ENCODE measurements at places on chromosomes 11 and 22.

DNA sequence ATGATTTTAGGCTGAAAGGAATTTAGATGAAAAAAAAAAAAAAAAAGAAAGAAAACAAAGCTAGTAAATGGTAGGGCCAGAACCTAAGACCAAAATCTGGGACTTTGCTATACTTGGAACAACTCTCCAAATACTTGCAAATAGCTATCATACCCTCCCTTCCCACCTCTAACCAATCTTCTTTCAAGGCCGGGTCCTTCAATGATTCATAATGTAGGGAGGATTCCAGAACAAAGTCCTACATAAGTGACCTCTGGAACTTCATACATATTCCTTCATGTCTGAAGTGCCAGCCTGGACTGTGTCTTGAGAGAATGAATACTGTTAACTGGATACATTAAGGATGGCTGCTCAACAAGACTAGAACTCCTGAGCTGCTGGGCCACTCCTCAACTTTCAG, 9.9 kb downstream of the STK33 start:
- no peak for DNase-seq

DNA sequence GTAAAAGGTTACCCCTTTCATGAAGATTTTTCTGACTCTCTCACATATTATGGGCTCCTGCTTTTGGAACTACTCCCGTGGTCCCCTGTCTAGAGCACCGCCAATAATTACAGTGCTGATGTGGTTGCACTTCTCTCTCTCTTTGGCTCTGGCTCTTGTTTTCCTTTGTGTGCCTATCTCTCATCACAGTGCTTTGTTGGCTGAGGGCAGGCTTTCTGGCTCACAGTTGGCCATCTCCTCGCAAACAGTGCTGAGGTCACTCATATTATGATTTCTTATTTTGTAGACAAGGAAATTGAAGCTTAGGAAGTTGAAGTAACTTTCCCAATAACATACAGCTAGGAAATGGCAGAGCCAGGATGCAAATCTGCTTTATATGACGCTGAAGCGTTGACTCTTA, 192.5 kb downstream of the DDX10 start:
- no peak for DNase-seq

- DNase-seq = no peak
Measured at GRCh38 chr11:61883327-61883726, 8.0 kb downstream of the FADS3 start.

GRCh38 chr11:105177658-105178057, 38.1 kb upstream of the CARD18 start:
- no peak for DNase-seq

DNA sequence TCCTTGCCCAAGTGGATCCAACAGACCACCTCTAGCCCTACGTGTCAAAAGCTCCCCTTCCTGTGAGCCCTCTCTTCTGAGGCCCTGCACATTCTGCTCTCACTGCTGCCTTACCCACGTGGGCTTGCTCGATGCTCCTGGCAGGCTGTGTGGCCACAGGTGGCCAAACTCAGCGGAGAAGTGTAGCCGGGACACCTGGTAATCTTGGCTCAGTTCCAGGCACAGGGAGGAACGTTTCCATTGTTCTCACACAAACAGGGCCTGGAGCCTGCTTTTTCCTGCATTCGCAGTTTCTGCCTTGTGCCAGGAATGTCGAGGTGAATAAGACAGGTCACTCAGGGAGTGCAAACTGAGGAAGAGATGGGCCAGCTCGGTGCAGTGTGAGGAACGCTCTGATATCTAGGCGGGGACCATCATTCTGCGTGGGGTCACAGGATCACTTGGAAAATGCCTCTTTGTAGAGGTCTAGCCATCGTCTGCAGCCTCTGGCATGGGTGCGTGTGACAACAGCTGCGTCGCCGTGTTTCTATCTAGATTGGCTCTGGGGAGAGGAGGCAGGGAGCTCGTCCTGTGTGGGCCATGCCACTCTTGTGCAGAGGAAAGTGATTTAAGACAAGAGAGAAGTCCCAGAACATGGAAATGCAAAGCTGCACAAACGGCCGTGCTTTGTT, 127.6 kb upstream of the PARVA start:
- DNase-seq = no peak

DNA sequence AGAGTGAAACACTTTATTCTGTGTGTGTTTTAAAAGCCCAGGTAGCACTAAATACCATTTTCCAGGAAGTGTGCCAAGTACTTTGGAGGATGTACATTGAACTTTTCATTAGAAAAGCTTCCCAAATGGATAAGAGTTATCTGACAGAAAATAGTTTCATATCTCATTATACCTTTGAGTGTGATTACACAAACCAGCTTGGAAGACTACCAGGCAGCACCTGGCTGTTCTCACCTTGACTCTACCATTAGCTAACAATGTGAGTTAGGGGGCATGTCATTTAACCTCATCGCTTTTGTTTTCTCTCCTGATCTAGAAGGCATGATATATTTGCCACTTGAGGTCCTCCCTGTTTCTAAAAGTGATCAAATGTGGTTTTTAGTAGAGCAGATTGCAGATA, 50.2 kb downstream of the GRM5 start:
- DNase-seq = no peak
